Left kidney (tissue), 8 donors: ENCODE measurements at places on chromosomes 3 and 15.

DNA sequence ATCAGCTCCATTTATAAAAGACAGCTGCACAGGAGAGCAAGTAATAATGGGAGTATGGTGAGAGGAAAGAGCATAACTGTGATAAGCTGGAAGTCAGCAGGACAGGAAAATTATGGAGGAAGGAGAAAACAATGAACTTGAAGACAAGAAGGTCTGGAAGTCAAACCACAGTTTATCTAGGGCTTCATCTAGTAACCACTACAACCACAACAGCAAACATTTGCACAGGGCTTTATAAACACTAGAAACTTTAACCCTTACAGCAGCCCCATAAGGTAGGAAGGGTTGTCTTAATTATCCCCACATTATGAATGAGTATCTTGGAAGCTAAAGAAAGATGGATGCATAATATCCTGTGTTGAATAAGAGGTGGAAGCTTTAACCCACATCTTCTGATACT lies 820.8 kb downstream of the IGSF11 start:
- DNase-seq = no peak

- DNase-seq = no peak
Measured at GRCh38 chr3:128407247-128407646, 59.4 kb downstream of the DNAJB8 start.

GRCh38 chr15:34976743-34977142 lies 7.2 kb upstream of the AQR start:
- DNase-seq = no peak

DNA sequence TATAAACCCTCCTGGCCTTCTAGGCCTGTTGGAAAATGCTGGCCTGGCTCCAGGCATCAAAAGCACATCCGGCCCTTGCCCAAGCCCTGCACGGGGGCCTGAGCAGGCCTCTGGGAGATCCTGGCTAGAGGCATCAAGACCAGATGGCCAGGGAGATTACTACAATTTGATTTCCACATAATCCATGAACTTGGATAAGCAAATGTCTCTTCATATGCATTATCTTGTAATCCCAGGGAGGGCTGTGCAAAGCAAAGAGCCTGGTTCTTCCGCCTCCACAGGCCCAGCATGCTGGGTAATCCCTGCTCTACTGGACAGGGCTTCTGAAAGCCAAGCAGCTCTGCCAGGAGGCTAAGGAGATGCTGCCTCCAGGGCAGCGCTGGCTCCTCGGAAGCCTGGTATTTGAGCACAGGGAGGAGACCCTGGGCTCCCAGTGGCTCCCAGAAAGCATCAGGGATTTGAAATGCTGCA lies 18.2 kb downstream of the MRPL46 start:
- DNase-seq = no peak

GRCh38 chr3:136473716-136474326 lies 223.7 kb downstream of the PCCB start:
- no peak for DNase-seq

GRCh38 chr15:92391640-92392039 lies 2.0 kb upstream of the ST8SIA2 start:
- DNase-seq = no peak

- DNase-seq = peak; percentile 46
Measured at GRCh38 chr3:176920766-176921160, 276.5 kb downstream of the TBL1XR1 start.

- DNase-seq = peak; percentile 46
Measured at GRCh38 chr3:72158639-72159326, 373.8 kb upstream of the PROK2 start.

DNA sequence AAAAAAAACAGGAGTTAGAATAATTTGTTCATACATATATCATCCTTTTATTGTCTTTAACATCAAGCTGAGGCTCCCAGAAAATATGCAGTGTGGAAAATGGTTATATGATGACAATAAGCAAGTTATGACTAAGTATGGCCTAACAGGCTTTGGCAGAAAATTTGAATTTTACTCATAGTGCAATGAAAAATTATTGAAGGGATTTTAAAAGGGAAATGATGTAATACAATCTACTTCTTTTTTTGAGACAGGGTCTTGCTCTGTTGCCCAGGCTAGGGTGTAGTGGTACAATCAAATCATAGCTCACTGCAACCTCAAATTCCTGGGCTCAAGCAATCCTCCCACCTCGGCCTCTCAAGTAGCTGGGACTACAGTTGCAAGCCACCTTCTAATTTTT lies 78.7 kb downstream of the FAIM start:
- DNase-seq = no peak

DNA sequence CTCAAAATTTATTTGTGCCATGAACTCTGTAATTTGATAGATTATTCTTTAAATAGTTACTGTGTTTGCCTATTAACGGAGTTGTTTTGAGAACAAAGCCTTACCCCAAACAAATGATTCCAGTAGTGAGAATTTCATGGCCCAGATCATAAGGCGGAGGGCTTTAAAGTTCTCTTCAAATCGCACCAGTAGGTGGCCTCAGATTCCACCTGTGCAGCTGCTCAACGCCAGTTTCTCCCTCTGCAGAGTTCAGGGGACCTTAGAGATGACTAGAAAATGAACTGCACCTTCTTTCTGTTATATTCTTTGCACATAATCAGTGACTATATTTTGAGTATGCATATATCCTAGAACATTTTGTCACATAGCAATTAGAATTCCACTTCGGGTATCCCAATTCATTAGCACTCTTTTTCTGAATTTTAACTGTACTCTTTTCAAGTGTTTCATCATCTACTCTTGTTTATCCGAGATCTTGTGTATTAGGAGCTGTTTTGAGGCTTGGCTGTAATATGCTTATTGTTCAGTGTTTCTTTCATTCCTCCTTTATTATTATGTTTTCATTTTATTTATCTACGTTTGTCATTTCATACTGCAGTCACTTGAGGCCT lies 232.6 kb upstream of the CHRM5 start:
- peak; percentile 37 for DNase-seq

DNA sequence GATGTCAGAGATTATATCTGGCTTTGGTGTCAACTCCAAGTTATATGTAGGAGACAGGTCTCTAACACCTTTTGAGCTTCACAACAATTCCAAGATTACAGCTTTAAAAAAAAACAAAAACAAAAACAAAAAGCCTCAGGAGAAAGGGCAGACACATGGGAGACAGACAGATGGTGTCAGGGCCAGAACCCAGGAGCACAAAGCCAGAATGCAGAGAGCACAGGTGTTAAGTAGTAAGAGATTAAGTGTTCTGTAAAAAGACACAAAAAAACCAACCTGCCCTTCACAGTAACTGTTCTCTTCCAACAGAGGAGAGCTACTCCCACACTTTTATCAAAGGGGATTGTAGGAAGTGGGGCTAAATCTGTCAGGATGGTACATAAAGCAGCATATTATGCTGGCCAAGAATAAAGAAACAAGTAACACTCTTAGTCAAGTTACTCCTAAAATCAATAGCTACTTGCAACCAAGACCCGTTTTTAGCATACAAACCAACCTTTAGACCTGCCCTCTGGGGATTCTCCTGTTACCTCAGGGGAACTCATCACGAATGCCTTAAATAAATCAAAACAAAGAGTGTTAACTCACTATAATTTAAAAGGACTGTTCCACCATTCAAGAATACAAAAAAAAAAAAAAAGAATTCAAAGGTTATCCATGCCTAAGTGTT lies 5.9 kb downstream of the CPEB1 start:
- no peak for DNase-seq

DNA sequence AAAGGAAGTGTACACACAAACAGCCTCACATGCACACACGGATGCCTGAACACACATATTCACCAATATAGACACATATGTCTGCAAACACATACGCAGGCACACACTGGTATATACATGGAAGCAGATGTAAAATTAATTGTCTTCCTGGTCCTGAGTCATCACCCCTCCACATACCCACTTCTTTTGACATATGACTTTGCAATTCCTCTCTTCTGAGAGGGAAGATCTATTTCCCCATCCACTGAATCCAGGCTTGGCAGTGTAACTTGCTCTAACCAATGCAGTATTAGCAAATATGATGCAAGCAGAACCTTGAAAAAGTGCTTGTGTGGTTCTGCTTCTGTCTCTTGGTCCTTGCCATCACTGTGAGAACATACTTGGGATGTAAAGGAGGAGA lies 76.8 kb upstream of the HRH1 start:
- DNase-seq = no peak

DNA sequence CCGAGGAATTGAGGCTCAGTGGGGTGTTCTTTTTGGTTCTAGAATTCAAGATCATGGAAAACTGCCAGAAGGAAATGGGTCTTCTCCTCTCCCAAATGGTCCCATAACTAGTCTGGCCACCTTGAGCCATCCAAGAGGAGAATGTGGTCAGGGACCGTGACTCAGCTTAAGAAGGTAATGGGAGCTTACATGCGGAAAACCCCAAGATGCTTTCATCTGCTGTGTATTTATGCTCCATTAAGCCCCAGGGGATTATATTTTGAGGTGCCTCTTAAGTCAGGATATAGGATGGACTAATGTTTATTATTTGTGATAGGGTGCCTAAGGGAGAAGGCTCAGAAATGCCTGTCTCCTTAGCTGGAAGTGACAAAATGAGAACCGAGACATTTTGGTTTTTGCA lies 39.2 kb upstream of the DLG1 start:
- DNase-seq = no peak

DNA sequence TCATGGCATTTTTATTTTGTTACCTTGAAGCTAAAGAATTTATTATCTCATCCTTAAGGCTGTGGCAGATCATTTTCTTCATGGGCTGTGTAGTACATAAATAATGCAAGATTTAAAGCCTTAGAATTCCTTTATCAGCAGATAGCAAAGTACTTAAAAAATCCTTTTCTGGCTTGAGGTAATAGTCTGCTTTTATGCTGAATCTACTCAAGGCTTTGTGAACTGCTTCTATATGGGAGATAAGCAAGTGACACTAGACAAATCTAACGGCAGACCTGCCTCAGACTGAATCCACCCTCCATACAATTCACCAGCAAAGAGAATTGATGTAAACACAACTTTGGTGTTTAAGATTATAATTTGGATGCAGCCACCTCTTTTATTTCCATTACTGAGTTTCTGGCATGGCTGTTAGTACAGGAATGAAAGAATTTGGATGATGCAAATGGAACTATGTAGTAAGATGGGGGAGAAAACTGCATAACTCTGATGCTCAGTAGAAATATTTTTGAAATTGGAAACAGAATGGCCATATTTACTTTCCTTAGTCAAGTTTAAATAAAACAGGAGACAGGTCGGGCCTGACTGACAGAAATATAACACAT lies 1121.5 kb downstream of the NAALADL2 start:
- DNase-seq = no peak

- DNase-seq = no peak
Measured at GRCh38 chr3:79172241-79172640, 595.6 kb downstream of the ROBO1 start.

DNA sequence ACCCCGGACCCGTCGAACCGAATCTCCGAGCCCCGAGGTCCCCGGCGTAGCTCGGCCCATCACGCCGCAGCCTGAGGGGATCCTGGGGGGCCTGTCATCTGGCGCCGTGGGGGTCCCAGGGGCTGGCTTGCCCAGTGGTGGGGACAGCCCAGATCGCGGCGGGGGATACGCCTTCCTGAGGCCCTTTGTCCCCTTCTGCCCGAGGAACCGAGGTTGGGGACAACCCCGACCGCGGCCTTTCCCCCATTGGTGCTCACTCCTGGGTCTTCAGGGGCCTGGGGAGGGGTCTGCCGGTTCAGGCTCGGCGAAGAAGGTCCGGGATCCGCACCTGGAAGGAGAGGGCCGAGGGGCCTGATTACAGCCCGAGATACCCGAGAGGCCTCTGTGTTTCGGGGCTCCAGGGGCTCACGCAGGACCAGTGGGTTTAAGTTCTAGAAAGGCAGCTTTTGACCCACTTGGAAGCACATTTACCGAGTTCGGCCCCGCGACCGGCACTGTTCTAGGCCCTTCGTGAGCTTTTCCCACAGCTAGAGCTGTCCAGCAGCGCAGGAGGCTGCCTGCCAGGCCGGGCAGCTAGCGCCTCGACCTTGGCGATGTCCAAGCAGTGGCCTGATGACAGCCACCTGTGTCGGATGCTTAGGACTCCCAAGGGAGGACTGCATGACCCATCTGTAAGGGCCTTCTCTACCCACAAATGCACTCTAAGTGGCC lies 504 bp downstream of the ABHD2 start:
- no peak for DNase-seq

DNA sequence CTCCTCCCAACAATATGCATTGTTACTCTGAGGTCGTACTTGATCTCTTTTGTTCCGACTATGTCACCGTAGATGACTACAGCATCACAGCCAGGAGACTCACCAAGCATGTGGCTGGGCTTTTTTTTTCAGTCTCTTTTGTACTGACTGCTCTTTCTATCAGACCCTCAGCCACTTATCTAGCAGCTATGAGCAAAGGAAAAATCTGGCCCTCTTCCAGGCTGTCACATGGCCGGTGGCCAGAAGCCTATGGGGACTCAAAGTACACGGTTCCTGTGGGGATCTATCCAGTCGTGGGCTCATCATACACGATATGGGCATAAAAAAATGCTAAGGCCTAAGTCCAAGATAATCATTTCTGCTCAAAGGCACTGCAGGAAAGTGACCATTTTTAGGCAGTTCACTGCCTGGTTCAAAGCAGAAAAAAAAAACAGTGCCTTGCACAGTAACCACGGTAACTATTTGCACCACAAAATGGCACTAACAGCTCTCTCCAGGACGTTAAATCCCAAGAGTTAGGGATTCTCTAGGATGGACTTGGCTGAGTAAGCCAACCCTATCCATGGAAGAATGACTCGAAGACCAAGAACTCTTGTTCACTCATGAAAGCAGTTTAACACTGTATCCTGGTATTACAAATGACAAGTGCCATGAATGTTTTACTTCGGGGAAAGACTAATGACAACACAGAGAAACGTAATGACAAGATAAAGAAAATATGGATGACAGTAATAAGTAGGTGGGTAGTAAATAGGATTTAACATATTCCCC lies 50.3 kb downstream of the SHQ1 start:
- no peak for DNase-seq

- DNase-seq = no peak
Measured at GRCh38 chr3:142657033-142657432, 60.8 kb downstream of the PLS1 start.

- DNase-seq = no peak
Measured at GRCh38 chr15:84648539-84648938, 5.5 kb downstream of the WDR73 start.

- no peak for DNase-seq
Measured at GRCh38 chr3:15310491-15311370, 21.7 kb downstream of the SH3BP5 start.
